ENCODE measurements at places on chromosomes 6 and 20.
A peak's percentile ranks its signal among the peaks of the same experiment; 100 is the strongest.

DNA sequence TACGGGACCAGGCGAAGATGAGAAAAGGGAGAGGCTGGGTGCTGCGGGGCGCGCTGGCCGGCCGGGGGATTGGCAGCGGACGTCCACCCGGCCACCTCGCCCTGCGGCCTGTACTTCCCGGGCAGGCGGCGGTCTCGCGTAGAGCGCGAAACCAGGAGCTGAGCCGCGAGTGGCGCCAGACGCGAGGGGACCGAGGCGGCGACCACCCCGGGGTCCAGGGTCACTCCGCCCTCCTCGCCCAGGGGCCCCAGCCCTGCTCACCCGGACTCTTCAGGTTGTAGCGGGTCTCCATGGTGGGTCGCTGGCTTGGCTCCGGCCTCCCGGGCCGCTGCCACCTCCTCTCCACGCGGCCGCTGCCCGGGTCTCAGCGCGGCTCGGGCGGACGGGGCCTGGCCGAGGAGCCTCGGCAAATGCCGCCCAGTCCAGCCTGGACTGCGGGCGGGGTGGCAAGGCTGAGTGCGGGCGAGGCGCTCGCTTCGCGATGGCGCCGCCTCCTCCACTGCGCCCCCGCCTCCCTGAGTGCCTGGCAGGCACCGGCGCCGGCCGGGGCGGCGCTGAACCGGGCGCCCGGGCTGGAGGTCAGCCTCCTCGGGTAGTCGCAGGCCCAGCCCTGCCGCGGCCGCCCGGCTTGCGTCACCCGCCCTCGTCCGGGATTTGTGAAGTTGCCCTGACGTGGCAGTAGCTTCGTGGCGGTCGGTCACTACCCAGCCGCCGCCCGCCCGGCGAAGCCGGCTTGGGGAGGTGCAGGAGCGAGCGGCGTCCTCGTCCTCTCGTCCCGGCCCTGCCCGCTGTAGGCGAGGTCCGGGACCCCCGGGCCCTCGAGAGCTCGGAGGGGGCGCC lies at the start of gene UBE2J1:
Gene UBE2J1, minus strand, starts transcription at position 445 of the 840 bp plus-strand sequence. Its CDS starts 153 bp downstream, at position 292.
- peak; percentile 38 for DNase-seq

- DNase-seq, result peak; percentile 71
Measured at GRCh38 chr20:17570347-17571152, 675 bp downstream of the DSTN start.

DNA sequence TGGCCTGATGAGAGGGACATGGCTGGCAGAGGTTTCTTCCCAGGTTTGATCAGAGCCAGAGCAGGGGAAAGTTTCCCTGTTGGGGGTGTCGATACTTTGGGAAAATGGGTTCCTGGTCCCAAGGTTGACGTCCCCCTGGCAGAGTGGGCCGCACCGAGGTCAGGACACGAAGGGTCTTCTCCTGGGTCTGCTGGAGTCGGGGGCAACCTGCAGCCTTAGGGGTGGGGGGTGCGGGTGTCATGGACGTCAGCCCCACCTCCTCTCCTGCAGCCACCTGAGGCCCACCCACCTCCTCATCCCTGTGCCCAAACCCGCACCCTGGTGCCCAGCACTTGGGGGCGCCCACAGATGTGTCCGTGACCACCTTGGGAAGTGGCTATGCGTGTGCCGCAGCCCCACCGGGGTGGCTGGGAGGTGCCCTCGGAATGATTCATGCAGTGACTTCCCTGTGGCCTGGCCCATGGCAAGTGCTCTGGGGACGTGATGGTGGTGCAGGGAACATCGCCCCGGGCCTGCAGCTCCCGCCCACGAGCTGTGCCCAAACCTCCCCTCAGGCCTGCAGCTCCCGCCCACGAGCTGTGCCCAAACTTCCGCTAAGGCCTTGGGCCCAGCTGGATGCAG lies 64.9 kb downstream of the YTHDF1 start:
- DNase-seq, result no peak

DNA sequence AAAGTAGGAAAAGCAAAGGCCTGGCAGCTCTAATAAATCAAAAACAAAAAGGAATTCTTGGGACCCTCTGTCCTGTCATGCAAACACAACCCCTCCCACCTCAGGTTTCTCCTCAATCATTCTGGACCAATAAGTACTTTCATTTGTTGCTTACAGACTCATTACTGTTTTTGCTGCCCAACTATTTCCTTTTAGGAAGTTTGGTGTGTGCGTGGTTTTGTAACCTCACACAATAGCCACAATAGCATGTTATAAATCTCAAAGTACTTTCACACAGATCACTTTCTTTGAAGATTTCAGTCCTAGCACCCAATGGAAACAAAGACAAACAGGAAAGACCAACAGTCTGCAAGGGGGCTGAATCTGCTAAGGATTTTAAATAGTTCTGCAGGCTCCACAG lies 4.5 kb downstream of the MRPL14 start:
- DNase-seq, result no peak

DNA sequence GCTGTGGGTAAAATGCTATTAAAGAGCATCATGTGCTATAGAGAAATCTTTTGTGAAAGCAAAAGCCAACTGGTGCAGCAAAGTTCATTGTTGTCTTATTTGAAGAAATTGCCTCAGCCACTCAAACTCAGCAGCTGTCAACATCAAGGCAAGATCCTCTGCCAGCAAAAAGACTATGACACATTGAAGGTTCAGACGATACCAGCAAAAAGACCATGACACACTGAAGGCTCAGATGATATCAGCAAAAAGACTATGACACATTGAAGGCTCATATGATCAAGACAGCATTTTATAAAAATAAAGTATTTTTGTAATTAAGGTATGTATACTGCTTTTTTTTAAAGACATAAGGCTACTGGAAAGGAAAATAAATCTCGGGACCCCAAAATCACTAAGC lies 118.4 kb upstream of the RUNX2 start:
- DNase-seq, result no peak

DNA sequence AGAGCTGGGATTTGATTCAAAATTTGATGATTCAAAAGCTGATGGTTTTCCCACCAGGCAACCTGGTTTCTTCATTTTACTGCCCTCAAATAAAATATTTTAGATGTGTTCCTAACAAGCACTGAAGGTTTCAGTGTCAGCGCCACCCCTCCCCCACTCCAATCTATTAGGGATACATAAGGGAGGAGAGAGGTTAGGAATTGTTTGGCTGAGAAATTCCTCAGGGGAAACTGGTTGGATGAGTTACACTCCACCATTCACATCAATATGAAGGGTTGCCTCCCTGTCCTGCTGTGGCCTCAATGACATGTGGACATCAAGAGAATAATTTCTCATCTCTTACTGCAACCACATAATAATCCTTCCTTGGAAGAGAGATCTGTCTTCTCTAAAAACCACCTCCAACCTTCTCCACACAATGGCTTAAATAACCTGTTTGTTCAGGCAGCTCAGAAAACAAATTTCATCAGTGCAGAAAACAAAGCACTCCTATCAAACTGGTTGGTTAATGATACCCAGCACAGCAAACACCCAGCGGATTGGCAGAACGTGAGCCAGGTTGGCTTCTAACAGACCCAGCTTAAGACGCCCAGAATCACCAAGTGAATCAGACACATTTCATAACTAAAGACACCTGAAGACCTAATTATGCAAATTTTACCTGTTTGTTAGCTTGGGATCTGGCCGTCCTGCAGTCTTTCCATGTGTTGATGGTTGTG lies 136.0 kb upstream of the SGK1 start:
- DNase-seq, result peak; percentile 20

GRCh38 chr6:31225735-31226134 lies 46.2 kb downstream of the HLA-C start:
- DNase-seq, result no peak

- DNase-seq, result no peak
Measured at GRCh38 chr20:752291-752690, 16.0 kb downstream of the SLC52A3 start.

DNA sequence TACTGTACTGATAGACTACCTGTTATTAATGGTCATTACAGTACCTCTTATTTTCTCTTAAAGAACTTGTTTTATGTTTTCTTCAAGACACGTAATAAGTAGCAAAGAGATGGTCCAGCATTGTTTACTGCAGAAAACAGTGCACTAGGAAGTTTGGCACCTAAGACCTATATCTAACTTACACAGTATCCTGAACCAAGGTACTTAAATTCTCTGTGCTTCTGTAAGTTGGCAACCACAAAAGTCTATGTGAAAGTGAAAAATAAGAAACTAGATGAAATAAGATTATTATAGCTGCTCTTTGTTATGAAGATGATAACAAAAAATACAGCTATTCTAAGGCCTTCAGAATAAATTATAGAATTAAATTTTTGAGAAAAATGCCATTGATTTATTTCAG lies 411.7 kb upstream of the SOX4 start:
- DNase-seq, result no peak

GRCh38 chr20:31516651-31517050 lies 2.4 kb downstream of the HM13 start:
- no peak for DNase-seq

GRCh38 chr6:159914565-159914923 lies 23.8 kb downstream of the MAS1 start:
- DNase-seq, result no peak

DNA sequence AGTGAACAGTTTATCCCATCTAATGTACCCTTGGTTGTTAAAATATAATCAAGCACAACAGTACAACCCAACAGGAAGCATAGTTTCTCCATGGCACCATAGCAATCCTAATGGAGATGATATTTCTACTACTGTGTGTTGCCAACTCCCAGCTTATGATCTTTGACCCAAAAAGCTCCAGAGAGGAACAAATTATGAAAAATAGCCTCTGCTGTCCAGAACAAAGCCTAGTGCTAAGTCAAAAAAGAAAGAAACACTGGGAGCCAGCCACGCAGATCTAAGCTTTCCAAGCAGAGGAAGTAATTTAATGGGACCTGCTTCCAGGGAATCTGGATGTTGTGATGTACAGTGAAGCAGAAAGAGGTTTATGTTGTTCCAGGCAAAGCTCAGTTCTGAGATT lies 52.2 kb upstream of the TASP1 start:
- no peak for DNase-seq

DNA sequence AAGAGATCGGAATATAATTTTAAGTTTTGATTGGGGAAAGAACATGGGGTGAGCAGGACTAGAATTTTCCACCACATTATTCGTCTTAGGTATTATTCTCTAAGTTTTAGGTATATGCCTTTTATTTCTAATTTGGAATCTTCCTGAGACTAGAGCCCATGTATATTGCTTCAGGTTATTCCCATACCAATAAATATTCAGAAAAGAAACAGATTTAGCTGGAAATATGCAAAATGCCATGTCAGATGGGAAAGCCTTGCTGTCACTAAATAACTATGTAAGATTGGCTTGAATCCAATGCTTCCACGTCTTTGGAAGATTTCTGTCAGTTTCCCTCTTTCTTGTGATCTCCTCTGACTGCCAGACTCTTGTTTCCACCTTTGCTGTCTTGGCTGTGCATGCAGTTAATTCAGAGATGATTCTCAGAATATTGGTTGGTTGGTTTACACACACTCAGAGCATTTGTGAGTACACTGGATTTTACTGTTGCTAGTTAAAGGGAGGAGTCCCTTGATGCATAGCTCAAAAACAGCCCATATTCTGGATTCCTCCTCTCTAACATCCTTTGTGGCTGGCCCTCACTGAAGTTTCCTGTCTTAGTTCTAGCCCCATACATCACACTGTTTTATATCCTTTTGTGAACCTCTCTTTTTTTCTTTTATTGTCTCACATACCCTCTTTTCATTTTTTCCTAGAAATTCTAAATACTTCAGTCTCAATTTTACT lies 64.3 kb downstream of the GRM1 start:
- DNase-seq, result no peak

DNA sequence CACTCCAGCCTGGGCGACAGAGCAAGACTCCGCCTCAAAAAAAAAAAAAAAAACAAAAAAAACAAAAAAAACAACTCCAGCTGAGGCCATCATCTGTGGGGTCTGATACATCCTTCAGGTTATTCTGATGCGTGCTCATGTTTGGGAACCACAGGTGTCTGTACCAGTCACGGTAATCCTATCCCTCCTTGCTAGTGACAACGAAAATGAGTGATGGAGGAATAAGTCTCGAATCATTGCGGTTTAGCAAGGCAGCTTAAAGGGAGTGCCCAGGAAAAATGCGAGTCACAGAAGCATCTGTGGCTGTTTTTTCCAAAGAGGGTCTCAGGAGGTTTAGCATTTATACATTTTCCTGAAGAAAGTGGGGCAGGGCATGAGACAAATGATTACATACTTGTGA lies 48.8 kb downstream of the MCUR1 start:
- no peak for DNase-seq

GRCh38 chr6:148027201-148027600 lies 315.4 kb upstream of the SASH1 start:
- peak; percentile 75 for DNase-seq

GRCh38 chr6:26194329-26194701 lies 107.1 kb downstream of the HFE start:
- DNase-seq, result no peak

DNA sequence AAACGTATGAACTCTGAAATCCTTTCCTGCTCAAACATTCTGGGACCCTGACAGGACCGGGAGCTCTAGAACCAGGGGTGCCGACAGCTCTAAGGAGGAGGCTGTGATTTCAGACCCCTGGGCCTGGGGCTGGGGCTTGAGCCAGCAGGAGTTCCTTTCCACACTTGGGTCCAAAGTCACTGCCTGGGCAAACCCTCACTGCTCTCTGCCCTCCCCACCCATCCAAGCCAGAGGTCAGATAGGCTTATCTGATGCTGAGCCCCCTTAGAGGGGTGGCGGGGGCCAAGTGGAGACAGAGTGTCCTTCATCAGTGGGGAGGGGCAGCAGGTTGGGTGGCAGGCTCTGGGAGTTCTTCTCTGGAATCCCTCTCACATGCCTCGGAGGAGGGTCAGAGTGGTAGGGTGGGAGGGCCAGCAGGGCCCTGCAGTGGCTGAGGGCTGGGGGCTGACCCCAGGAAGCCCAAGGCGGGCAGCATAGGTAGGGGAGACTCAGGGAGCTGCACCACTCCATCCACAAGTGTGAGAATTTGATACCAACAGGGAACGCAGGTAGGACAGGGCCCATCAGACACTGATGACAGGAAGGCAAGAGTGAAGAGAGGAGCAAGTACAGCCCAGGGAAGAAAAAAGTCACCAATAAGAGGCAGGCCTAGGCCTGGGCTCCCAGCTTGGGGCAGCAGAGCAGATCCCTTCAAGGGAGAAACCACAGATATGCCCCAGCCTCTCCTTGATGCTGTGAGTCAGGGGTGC lies 121.0 kb downstream of the MRPL14 start:
- no peak for DNase-seq

DNA sequence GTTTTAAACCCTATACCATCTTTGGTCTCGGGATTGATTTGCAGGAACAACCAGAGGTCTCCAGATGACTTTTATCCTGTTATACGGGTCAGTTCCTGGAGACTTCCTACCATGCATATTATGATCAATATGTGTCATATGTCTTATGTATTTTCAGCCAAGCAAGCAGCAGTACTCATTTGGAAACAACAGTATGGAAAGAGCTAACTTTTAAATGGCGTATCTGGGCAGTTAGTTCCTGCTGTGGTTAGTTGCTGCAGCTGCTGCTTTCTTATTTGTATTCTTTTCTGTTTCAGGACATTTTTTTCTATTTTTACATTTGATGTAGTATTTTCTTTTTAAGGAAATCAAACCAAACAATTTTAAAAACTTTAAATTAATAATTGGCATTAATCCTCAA lies 207.5 kb downstream of the MANEA start:
- no peak for DNase-seq

DNA sequence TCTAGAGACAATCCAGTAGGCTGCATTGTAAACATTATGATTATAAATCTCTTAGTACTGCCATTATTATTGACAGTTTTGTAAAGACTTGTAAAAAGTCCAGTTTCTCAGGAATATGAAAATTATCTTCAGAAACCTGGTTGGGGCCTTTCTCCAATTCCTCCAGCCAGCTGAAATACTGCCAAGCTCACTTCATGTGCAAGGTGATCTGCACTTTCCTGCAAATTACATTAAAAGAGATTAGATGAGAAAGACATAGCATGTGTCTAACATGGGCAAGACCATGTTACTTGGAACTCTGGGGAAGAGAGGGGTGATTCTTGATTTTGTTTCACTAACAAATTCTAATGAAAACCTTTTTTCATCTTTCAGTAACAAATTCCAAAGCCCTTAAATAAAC lies 24.0 kb downstream of the PGM3 start:
- no peak for DNase-seq
